ENCODE measurements at places on chromosomes 5 and 9.

- DNase-seq, result no peak
Measured at GRCh38 chr5:135446615-135447014, 533 bp downstream of the DCANP1 start.

DNA sequence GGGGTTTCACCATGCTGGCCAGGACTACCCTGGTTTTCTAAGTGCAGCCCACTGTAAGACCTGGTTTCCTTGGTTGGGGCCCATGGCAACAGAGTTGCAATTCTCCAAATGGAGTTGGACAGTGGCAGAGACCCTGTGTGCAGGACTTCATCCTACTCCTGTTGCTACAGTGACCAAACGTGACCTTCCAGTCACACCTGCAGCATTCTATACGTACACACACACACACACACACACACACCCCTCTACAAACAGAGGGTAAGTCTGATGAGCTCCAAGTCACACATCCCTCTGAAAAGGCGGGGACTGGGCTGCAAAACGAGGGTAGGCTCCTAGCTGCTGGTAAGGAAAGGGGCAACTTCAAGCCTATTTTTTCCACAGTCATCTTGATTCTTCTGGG, 23.6 kb downstream of the LHFPL2 start:
- no peak for DNase-seq

- DNase-seq, result no peak
Measured at GRCh38 chr9:127172066-127172707, 49.8 kb upstream of the ANGPTL2 start.

- DNase-seq, result no peak
Measured at GRCh38 chr5:34866989-34867471, 28.1 kb downstream of the TTC23L start.

- no peak for DNase-seq
Measured at GRCh38 chr9:89730715-89731114, 125.9 kb downstream of the GADD45G start.

DNA sequence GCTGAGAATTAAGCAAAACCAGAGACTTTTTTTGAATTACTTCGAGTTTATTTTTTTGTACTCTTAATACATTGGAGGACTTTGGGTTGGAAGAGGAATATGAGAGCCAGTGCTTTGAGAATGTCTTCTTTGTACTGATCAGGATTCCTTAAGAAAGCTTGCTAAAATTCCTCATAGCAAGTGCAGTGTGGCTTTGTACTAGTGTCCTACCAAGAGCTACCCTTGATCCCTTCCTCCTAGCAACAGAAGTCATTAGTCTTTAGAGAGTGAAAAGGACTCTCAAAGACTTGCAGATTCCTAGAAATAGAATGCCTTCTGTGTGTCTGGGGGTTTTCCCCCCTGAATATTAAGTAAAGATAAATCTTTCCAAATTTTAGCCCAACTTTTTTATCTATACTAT, 276.1 kb downstream of the ARHGAP26 start:
- no peak for DNase-seq

GRCh38 chr9:131823701-131824146, 83.8 kb upstream of the RAPGEF1 start:
- DNase-seq, result no peak

DNA sequence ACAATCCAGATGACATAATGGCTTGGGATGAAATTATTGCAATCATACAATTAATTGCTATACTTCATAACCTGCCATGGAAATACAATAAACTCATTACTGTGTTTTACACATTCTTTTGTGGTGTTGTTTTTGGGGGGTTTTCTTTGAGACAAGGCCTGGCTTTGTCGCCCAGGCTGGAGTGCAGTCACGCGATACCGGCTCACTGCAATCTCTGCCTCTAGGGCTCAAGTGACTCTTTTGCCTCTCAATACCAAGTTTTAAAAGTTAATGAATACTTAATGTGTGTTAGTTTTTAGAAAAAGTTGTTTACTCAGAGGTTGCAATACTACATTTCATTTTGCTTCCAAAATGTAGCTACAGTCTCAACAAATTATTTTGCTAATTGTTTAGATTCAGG, 598.4 kb downstream of the CHSY3 start:
- no peak for DNase-seq

DNA sequence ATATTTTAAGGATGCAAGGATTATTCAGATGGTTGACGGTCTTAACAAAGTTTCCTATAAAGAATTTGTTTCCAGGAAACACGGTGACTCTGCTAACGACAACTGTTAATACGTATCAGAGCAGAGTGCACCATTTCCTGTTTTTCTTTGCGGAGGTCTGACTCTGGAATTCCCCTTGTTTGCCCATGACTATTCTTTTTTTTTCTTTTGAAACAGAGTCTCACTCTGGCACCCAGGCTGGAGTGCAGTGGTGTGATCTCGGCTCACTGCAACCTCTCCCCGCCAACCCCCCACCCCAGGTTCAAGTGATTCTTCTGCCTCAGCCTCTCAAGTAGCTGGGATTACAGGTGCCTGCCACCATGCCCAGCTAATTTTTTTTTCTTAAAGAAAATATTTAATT, 115.9 kb downstream of the CDC42SE2 start:
- DNase-seq, result peak; percentile 92

GRCh38 chr9:136050701-136051452, 44.2 kb downstream of the NACC2 start:
- DNase-seq, result no peak

DNA sequence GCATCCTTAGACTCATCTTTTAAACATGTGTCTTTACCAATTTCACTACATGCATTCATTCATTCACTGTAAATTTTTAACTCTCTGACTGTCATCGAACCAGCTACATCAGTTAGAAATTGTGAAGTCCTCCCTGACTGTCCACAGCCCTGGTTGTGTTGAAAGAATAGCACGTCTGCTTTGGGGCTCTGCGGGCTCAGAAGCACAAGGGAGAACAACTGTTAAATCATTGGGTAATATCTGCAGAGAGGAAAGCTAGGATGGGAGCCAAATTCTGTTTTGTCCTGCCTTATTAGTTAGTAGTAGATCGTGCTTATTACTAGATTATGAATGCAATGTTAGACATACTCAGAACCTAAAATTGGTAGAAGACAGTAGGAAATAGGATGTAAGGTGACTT, 26.3 kb upstream of the FAM120AOS start:
- no peak for DNase-seq

GRCh38 chr5:146450002-146450401, 2.9 kb downstream of the TCERG1 start:
- DNase-seq, result peak; percentile 23

Data from activated CD4-positive, alpha-beta T cell treated with anti-CD3 and anti-CD28 coated beads, Interleukin-2, amount 10 ng/mL, durations not matched to agents 24 days and 14 days (primary cell).